ENCODE measurements at places on chromosomes 7 and 10.

DNA sequence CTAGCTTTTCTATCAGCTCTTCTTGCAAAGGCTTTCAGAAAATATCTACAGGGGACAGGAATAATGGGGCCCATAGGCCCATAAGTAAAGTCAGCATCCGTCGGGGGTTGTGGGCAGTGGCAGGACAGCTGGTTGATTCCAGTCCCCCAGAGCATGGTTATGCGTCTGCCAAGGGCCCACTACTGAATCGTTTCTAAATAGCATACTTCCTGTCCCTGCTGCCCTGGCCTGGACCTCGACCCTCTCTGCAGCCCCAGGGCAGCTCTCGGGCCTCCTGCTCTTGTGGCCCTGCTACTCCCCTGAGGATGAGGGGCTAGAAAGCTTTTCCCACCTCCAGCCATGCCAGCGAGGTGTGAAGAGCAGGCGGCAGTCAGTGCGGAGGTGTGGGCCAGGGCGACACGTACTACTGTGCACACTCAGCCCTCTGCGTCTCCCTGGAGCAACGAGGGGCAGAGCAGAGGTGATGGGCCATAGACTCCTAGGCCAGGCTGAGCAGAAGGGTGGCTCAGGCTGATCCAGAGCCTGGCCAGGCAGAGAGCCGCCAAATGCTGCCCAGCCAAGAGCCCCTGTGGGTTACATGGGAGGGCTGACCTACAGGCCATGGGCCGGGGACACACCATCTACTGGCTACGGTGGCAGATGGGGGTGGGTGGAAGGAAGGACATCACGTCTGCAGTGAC, 4.7 kb upstream of the OPN4 start:
- DNase-seq: no peak

DNA sequence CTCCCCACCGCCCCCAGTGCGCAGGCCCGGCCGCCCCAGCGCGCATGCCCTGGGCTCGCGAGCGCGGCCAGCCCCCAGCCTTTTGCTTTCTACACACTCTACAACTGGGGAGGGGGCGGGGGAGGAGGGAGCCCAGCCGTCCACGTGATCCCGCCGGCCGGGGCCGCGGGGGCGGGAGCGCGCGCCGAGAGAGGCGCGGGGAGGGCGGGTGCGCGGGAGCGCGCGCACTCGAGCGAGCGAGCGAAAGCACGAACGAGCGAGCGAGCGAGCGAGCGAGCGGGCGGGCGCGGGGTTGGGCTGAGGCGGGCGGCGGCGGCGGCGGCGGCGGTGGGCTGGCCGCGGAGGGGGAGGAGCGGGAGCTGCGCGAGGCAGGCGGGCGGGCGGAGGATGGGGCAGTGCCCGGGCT, at the start of gene AUTS2:
Gene AUTS2, plus strand, starts transcription at position 395 of the 406 bp plus-strand sequence. CDS start 1,179 bp downstream, outside the sequence.
- peak; percentile 81 for DNase-seq

DNA sequence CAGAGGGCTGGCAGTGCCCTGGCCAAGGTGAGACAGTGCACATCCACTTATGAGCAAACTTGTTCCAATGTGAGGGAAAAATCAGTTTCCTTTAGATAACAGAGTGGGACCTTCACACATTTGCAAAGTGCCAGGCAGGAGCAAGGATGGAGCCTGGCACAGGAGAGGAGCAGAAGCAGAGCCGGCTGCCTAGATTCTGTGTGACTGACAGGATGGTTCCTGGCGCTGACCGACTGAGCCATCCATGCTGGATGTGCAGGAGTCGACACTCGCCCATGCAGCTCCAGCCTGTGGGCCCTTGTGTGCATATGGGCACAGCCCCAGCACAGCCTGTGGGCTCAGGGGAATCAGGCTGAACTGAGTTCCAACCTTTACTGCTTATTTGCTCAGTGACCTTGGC, 346.5 kb downstream of the GRID1 start:
- DNase-seq: no peak

GRCh38 chr7:28151965-28152364, 28.6 kb downstream of the JAZF1 start:
- DNase-seq: no peak

- no peak for DNase-seq
These were observed 520.0 kb downstream of the GLRX3 start for GRCh38 chr10:130656187-130656575.

DNA sequence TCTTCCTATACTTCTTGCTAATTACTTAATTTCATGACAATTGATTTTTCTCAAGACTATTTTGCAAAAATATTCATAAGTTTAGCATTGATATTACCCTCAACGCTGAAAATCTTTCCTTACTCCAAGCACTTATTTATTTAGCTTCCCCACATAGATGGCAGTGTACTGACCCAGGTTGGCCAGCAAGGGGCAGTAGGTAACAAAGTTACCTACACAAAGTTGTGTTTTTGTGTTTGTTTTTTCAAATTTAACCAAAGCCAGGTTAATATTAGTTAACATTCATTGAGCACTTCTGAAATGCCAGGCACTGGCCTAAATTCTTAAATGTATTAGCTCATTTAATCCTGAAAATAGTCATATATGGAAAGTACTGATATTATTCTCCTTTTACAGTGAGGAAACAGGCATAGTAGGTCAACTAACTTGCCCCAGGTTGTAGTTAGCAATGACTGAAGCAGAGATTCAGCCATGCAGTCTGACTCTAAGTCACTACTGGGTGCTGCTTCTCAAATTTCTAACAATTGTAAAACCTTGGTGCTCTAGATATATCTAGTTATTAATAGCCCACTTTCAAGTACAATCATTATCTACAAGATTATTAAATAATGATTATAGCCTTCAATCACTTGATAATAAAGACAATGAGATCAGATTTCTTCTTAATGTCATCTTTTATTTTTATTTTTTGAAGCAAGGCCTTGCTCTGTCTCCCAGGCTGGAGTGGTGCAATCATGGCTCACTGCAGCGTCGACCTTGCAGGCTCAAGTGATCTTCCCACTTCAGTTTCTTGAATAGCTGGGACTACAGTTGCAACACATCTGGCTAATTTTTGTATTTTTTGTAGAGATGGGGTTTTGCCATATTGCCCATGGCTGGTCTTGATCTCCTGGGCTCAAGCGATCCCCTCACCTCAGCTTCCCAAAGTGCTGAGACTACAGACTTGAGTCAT, 5.8 kb upstream of the GGCT start:
- DNase-seq: no peak

DNA sequence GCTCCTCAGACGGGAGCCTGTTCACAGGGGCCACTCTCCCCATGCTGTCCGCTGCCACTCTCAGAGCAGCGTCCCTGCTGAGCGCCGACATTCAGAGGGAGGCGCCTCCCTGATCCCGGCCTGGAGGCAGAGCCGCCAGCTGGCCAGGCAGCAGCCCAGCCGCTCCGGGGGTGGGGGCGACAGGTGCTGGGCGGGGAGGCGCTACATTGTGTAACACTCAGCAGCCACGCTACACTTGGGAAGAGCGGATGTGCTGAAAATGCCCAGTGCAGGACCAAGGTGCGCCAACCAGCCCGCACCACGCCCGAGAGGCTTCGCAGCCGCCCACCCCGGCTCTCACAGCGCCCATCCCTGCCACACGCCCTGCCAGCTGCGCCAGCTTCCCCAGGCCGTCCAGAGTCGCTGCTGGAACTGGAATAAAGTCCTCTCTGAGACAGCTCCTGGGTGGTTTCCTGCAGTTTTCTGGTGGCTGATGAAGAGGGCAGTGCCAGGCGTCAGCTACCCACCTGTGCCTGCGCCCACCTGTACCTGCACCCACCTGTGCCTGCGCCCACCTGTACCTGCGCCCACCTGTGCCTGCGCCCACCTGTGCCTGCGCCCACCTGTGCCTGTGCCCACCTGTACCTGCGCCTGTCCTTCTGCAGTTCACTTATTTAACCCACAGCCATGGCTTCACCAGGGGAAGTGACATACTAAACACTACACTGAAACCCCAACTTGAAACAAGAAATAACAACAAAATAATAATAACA, 25.7 kb downstream of the STK32C start:
- DNase-seq: no peak

DNA sequence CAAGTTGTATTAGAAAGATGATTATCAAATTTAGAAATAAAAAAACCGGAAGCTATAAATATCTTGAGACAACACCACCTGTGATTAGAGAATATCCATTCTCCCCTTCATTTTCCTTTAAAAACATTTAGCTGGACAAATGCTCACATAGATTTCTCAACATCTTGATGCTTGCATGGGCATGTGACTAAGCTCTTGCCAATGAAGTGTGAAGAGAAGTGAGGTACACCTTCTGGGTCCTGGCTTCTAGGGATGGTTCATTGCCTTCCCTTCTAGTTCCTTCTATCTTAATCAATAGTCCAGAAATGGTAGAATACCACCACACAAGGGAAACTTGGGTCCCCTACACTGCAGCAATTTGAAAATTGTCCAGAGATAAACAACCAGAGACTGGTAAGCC, 41.0 kb downstream of the WAPL start:
- no peak for DNase-seq

DNA sequence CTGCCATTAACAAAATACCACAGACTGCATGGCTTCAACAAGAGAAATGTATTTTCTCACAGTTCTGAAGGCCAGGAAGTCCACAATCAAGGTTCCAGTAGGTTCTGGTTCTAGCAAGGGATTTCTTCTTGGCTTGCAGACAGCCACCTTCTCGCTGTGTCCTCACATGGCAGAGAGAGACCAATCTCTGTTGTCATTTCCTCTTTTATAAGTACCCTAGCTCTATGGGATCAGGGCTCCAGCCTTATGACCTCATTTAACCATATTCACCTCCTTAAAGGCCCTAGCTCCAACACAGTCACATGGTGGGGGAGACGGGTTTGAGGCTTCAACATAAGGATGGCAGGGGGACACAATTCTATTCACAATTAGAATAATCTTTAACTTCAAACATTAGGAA, 23.6 kb downstream of the ABI1 start:
- DNase-seq: no peak

- DNase-seq: no peak
These were observed 893.0 kb downstream of the NRG3 start for GRCh38 chr10:82768040-82768439.

DNA sequence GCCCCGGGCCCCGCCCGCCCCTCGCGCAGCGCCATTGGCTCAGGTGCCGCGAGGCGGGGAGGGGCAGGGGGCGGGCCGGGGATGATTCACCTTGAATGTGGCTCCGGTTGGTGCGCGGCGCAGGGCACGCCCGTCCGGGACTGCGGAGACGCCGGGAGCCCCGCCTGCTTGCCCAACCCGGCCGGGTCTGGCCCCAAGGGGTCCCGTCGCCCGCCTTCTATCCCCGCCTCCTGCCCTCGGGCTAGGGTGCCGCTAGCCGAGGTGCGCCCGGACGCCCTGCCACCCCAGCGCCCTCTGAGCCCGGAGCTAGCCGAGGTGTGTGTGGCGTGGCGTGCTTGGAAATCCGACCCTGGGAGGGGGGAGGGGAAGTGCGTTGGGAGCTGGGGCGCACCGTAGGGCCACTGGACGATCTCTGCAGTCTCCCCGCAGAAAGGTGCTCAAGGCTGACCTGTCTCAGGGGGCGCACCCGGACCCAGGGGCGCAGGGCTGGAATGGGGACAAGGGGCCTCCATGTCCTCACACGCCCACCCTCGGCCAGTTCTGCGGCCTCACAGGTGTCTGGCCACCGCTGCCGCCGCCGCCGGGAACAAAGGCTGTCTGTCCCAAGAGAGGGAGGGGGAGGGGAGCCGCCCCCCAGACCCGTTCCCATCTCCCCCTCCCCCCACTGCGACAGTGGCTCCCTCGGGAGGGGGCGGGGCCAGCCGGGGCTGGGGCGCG, 168.9 kb downstream of the NRF1 start:
- no peak for DNase-seq

GRCh38 chr10:44177610-44178009, 207.3 kb downstream of the CXCL12 start:
- DNase-seq: no peak

All from stromal cell of bone marrow (primary cell).